ENCODE measurements at places on chromosomes 7 and 10.

GRCh38 chr7:140635816-140636215, 4.8 kb downstream of the DENND2A start:
- DNase-seq, result no peak

DNA sequence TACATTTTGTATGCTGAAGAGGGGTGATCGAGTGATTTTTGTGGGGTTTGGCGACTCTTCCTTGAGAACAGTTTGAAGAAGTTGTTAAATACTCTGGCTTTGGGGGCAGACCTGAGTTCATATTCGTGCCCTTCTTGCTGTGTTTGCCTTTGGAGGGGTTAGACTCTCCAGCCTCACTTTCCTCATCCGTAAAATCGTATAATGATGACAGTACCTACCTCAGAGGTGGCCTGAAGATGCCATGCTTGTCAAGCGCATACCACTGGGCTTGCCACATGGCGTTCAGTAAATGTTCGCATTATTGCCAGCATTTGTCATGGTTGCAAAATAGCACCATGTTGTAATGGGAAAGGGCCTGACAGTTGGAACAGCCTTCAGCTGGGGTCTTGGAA, 1.3 kb downstream of the STK17A start:
- DNase-seq, result peak; percentile 73

GRCh38 chr10:28020993-28021982, 22.4 kb upstream of the ODAD2 start:
- DNase-seq, result no peak

- DNase-seq, result peak; percentile 33
Observed at GRCh38 chr10:127577376-127578258, 28.5 kb downstream of the NPS start.

GRCh38 chr10:43105102-43105955, 28.5 kb downstream of the RET start:
- peak; percentile 85 for DNase-seq

DNA sequence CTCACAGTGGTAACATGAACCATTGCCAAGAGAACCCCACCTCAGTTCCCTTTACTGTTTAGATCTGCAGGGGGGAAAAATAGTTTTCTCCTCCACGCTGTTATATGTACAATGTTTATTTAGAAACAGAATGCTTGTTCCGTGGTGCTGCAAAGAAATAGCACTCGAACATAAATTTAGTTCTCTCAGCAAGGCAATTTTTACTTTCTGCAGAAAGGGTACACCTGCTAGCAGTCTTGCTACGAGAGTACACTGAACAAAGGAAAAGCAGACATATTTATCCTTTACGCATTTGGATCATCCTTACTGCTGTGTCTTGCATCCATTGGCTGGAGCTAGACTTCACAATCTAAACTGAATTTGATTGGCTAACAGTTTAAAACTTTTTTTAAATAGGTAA, 178.5 kb downstream of the HECW1 start:
- DNase-seq, result no peak

DNA sequence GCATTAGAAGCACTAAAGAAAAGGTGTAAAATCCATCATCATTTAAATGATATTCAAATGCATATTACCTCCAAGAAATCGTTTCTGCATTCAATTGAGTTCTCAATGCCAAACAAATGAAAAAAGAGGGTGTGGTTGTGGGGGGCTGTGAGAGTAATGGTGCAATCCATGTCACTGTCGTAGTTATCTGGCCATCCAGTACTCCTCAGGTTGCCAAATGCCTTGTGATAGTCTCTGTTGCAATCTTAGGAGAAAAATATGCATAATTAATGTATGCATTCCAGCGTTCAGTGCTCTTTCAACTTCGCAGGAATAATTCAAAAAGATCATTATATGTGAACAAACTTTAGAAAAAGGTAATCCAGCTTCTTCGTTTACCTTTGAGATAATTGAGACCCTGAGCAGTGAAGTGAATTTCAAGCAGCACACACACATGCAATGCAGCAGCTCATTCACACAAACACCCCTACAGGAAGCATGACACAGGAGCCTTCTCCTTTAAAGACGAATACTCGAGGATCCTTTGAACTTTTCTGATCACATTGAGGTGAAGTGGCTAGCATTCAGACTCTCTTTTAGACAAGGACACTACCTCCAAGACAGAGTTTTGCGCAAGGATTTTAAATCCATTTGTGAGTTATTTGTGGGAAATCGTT, 73.4 kb downstream of the OR13A1 start:
- DNase-seq, result peak; percentile 12

DNA sequence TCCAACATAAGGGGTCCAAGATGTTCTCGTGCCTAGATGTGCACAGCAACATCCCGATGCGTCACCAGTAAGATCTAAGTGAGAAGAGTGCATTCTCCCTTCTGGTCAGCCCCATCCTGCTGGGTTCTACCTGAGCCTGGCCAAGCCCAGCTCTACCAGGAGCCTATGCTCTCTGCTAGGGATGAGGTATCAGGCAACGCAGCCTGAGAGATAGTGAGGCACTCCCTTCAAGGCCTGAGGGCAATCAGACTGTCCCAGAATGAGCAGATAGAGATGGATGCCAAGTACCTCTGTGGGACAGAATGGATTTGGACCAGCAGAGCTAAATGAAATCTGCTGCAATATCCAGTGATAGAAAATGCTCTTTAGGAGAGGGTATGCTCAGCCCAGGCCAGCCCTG, 26.7 kb downstream of the DDC start:
- DNase-seq, result no peak

DNA sequence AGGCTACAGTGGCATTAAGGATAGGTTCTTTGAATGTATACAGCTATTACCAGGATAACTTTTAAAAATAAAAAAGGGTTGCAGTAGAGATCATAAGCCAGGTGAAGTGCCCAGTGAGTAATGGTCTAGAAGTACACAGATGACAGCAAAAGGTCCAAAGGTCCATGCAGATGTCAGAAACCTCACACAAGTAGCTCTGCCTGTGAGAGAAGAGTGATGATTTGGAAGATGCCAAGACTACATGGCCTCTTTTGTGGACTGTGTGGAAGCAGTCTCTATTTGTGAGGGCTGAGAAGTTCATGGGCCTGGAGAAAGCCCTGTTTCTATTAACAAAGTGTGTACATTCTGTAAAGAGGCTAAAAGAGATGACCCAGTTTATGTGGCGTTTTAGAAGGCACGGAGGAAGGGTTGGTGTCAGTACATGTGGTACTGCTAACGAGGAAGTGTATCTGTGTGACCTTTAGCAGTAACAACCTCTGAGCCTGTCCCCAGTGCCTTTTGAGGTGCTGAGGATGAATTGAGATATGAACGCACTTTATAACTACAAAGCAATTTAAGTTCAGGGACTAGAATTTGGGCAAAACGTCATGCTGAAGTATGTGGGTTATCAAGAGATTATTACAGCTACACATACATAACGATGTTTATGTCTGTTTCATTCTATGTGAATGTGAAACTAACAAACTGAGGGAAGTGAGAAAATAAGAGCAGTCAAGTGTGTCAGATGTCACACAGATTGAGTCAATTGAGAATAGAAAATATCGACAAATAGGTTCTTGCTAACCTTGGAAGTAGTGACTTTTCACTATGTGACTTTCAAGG, 7.6 kb downstream of the CYCS start:
- no peak for DNase-seq

GRCh38 chr7:148289630-148290029, 300.9 kb upstream of the C7orf33 start:
- DNase-seq, result no peak

GRCh38 chr7:53996876-53997275, 545.3 kb upstream of the VSTM2A start:
- no peak for DNase-seq

DNA sequence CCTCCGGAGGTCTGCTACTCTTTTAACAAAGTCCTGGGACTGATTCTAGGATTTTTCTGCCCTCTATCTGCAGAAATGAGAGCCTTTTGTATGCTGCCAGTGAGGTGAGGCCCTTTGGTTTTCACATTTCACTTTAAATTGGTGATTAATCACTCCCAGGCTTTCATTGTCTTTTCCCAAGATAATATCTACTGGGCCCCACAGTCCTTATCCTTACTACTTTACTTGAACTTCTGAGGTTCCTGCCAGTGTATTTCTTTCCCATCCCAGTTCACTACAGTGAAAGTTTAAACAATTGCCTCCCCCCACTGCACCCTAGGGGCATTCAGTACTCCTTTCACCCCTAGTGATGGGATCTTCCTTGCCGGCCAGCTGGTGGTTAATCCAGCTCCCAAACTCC, 127.4 kb upstream of the INHBA start:
- no peak for DNase-seq

GRCh38 chr10:128952856-128953255, 514.2 kb upstream of the MGMT start:
- no peak for DNase-seq

GRCh38 chr7:54908760-54909438, 109.9 kb upstream of the EGFR start:
- DNase-seq, result no peak

GRCh38 chr7:100568896-100569844, 4.5 kb downstream of the SAP25 start:
- DNase-seq, result peak; percentile 79

DNA sequence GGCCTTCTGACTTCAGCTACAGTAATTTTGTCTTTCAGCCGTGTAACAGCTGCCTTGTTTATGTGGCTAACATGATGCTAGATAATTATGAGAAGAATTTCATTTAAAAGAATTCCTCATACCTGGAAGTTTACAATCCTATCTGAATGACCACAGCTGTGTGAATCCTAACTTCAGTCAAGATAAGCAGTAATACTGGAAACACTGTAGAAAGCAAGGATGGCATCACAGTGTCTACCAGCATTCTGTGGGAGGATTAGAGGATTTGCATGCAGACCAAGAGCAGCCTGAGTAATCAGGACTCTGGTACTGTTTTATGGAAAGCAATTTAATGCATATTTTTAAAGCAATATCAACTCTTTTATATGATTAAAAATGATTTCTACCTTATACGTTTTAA, 282.4 kb downstream of the EXOC4 start:
- no peak for DNase-seq

GRCh38 chr7:44277851-44278250, 47.5 kb downstream of the CAMK2B start:
- no peak for DNase-seq

- DNase-seq, result no peak
Observed at GRCh38 chr7:123131961-123132360, 67.8 kb downstream of the SLC13A1 start.

DNA sequence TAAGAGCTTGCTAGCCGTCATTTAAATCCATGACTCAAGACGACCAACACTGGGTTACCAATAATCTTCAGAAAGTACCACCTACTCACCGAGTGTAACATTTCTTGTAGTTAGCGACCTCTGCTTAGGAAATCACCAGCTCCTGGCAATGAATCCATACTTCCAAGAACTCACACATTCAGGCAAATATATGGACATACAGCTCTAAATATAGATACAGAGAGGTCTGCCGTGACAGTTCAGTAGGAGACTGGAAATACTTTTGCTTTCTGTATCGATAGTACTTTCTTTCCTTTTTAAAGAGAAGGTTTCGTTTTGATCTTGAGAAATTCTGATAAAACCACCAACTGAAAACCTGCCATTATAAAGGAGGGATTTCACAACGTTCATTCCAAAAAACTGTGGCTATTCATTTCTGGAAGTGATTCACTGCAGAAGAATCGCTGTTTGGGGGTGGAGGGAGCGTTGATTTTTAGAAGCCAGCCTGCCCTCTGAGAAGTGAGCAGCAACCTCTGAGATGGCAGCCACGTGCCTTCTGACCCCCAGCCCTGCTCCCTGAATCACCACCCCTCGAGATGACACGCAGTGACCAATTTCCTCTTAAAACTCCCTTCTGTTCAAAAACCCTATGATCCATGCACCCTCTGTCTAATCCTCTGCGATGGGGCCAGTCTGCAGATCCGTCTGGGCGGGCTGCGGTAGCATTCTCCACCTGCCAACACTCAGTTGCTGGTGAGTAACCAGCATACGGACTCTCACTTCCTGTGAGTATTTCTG, 179.0 kb upstream of the KLF14 start:
- peak; percentile 84 for DNase-seq

DNA sequence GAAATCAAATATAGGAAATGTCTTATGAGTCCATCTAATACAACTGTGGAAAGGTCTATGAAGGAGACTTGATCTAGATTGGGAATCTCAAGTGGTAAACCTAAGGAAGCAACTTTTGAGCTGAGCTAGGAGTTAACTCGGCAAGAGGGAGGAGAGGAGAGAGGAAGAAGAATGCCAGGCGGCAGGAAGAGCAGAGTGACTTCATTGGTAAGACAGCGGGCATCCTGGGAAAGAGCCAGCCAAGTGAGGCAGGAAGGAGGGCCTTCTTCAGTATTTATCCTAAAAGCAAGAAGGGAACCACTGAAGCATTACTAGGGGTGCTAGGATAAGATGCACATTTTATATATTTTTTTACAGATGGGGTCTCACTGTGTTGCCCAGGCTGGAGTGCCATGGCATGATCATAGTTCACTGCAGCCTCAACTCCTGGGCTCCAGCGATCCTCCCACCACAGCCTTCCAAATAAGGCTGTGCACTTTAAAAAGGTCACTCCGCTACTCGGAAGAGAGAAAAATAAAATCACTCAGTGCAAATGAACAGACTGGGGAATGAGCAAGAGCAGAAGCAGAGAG, 2.0 kb downstream of the BCL7B start:
- no peak for DNase-seq

DNA sequence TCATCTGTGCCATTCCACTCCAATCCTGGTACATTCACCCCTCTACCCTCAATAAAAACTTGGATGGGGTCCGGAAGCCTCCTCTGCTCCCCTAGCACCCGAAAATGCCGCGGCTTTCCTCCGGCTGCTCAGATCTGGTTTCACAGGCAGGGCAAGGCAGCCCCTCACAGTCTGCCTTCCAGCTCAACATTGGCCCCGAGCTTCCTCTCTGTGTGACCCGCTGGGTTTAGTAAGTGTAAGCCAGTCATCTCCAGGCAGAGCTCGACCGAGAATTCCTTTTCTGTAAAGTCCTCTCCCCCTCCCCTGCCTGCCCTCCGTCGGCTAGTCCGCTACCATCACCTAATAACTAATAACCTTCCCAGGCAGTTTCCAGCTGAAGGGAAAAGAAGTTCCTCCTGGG, 3.4 kb downstream of the INHBA start:
- DNase-seq, result no peak

GRCh38 chr7:133030346-133030745, 51.5 kb downstream of the CHCHD3 start:
- DNase-seq, result no peak

- DNase-seq, result no peak
Observed at GRCh38 chr10:49651039-49651835, 28.2 kb upstream of the C10orf53 start.

- no peak for DNase-seq
Observed at GRCh38 chr10:114596793-114597192, 61.3 kb downstream of the ABLIM1 start.

DNA sequence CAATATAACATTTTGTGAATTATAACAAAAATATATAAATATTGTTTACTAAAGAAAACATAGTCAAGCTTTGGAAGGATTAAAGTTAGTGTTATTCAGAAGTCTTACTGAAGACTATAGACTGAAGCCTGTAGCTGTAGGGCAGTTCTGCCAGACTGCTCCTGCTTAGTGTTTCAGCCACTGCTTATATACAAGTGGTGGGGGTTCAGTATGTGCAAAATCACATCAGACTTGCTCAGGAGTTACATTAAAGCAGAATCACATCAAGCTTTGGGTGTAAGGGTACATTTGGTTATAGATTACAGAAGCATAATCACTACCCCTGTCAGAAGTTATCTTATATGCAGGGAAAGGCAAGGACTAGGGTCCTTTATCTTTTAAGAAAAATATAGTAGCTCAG, 653.8 kb downstream of the ANKRD7 start:
- DNase-seq, result no peak
